ENCODE measurements at places on chromosomes 4 and X.
A peak's percentile ranks its signal among the peaks of the same experiment; 100 is the strongest.

GRCh38 chrX:137746289-137746688 lies 180.4 kb downstream of the ZIC3 start:
- DNase-seq = no peak

GRCh38 chr4:109803924-109804571 lies 2.2 kb upstream of the CFI start:
- peak; percentile 15 for DNase-seq

DNA sequence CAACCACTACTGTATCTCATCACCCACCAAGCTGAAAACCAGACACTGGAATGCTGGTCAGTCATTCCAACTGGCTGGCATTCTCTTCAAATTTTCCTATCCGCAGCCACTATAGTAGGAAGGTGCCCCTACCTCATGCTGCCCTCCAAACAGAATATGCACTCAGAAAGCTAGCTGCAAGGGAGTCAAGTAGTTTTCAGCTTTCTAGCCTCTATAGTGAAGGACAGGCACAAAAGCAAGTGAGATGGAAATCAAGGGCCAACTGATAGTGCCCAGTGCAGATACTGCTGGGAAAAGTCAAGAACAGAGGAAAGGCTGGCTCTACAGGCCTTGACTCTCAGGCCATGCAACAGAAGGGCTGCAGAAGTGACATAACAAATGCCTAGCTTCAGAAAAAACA lies 47.2 kb downstream of the BCOR start:
- no peak for DNase-seq

DNA sequence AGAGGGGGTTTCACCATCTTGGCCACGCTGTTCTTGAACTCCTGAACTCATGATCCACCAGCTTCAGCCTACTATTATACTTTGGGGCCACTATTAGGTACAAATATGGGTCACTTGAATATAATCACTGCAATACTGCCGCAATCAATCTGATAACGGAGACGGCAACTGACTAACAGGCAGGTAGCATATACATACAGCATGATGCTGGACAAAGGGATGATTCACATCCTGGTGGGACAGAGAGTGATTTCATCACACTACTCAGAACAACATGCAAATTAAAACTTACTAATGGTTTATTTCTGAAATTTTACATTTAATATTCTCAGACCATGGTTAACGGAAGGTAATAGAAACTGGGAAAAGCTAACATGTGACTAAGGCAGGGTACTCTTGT lies 10.9 kb downstream of the LRBA start:
- DNase-seq = no peak

DNA sequence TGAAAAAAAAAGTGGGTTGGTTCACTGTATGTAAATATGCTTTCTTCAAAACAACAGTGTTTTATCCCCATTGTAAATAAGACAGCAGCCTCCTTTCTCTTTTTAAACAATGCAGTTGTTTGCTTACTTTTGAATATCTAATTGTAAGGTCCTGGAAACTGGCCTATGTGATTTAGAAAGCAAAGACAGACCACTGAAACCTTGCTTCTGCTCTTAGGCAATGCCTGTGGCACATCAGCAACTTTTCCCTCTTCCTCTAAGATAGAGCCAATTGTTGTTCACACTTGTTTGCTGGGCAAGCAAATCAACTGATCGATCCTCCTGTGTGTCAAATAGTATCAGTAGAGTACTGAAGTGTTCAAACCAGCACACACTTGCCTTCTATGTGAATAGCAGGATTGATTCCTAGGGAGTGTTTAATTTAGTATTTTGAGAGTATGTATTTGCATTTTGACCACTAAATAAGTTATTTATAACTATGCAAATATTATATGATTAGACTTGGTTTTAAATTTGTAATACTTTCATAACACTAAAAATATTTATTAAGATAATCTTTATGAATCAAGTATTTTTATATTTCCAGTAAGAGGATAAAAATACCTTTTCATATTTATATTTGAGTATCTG lies 55.4 kb upstream of the GRPR start:
- peak; percentile 6 for DNase-seq

DNA sequence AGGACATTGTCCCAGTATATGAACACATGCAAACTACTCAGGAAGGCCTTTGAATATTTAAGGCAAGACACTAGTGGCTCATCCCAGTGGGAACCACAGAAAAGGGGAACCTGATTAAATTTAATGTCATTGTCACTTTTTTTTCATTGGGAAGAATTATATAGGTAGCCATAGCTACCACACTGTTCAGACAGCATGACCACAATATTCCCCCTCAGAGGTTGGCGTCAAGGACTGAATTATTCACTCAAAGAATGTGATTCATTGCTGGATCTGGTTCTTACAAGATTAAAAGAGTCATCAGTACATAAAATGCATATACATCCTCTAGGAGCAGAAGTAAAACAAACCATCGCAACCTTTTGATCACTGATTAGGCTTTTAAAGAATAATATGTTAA lies 92.0 kb upstream of the SMARCAD1 start:
- no peak for DNase-seq

GRCh38 chr4:52822583-52822971 lies 39.5 kb upstream of the RASL11B start:
- no peak for DNase-seq

- DNase-seq = no peak
These were observed 345.1 kb downstream of the INPP4B start for GRCh38 chr4:142500966-142501365.

- no peak for DNase-seq
These were observed 422.5 kb downstream of the ZIC3 start for GRCh38 chrX:137988470-137988869.

Data from suppressor macrophage treated with lipopolysaccharide for 4 hours (primary cell).